ENCODE measurements at places on chromosomes 11 and 22. TPM values are rescaled to one million over a fixed set of nuclear protein-coding genes. Genes with fewer than 3 reads are reported as not detected.

Gene WNT11
- 0.40 TPM for total RNA-seq

Gene TMEM218
- 37.0 TPM for total RNA-seq

Gene TRIM51
- total RNA-seq, result not detected

Gene TMA7B
- not detected for total RNA-seq

Gene SCUBE2
- 0.18 TPM for total RNA-seq

Gene IRAG1
- total RNA-seq, result 0.29 TPM

Gene ART1
- total RNA-seq, result not detected

GRCh38 chr11:103936059-103936458, 100.4 kb upstream of the DDI1 start:
- DNase-seq, result peak; percentile 24

DNA sequence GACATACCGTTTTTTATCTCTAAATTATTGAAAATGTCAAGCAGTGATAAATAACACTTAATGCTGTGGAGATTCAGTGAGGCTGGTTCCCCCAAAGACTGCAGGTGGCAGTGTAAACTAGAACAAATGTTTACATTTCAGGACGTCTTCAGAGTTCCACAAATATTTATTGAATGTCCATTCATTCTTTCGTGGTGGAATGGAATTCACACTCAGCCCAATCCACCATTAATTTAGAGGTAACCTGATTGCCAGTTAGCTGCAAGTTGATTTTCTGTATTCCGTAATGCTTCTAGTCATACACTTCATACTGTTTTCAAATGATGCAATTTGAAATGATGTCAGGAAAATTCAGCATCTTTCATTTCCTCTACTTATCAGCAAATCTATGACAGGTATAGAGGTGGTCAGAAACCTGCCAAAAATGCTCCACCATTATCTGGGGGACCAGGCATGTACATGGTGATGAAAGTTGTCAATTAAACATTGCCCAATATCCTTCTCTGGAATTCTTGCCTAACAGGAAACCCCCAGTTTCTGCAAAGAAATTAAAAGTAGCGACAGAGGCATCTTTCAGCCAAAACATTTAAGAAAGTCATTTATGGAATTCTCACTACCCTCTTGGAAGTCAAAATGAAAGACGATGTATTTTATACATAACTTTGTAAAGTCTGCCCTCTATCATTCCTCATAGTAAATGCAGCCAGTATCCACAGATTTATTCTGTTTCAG, 94.3 kb upstream of the BMAL1 start:
- DNase-seq, result peak; percentile 66

GRCh38 chr22:17266251-17266971, 47.2 kb upstream of the ADA2 start:
- no peak for DNase-seq

GRCh38 chr11:132910011-132910760, 622.1 kb downstream of the OPCML start:
- DNase-seq, result no peak

GRCh38 chr11:114317787-114318137, 21.6 kb downstream of the NNMT start:
- DNase-seq, result peak; percentile 70

GRCh38 chr11:79150966-79151365, 289.9 kb downstream of the TENM4 start:
- DNase-seq, result peak; percentile 45

GRCh38 chr11:122809866-122810265, 28.4 kb upstream of the CRTAM start:
- no peak for DNase-seq

GRCh38 chr11:36142439-36142838, 146.8 kb downstream of the COMMD9 start:
- no peak for DNase-seq

DNA sequence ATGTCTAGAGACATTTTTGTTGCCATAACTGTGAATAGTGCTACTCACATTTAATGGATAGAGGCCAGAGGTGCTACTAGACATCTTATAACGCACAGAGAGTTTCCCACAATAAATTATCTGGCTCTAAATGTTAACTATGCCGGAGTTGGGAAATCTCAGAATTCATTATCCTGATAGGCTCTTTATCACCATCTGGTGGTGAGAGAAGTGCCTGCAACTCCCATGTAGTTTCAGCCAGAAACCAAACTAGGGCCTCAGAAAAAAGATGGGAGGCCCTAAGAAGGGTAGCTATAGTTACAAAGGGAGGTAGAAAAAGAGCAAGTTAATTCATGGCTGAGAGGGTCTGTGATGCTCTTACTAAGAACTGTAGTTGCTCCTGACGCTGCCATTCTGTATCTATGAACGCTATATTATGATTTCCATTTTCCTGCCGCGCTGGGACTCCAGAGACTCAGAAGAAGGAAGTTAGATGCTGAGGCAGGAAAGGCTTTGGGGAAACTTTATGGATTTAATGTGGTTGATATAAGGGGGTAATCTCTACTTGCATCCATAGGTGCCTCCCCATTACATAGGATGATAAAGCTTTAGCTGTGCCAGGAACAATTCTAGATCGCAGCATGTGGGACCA, 22.9 kb upstream of the MRPL17 start:
- DNase-seq, result peak; percentile 64

DNA sequence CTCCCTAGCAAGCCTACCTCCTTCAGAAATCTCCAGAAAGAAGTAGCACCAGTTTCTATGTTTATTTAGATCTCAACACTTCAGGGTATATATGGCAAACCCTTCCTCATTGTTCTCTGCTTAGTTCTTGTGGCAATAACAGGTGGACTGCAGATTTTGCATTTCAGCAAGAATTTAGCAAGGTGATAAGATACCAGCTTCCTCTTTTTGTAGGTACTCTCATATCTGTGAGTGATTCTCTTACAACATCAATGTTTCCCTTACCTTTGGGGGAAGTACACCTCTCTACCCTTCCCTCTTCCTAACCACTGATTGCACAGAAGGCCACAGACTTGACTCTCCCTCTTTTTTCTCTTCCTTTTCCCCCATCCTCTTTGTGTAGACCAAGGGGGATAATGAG, 230.9 kb upstream of the SESN3 start:
- no peak for DNase-seq

DNA sequence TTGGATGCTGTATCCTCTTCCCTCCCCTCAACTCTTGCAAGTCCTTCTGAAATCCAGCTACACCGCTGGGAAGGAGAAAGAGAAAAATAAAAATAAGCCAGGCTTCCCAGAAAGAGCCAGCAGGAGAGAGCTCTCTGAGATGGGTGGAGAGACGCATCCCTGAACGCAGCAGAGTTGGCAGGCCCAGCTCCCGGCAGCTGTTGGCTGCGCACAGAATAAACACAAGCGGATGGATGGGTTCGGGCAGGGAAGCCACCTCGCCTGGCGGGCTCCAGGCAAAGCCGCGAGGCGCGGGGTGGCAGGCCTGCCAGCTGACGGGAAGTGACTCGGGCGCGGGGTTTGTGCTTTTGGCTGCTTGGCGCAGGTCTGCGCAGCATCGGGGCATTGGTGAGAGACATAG, 537.7 kb downstream of the MIAT start:
- no peak for DNase-seq

DNA sequence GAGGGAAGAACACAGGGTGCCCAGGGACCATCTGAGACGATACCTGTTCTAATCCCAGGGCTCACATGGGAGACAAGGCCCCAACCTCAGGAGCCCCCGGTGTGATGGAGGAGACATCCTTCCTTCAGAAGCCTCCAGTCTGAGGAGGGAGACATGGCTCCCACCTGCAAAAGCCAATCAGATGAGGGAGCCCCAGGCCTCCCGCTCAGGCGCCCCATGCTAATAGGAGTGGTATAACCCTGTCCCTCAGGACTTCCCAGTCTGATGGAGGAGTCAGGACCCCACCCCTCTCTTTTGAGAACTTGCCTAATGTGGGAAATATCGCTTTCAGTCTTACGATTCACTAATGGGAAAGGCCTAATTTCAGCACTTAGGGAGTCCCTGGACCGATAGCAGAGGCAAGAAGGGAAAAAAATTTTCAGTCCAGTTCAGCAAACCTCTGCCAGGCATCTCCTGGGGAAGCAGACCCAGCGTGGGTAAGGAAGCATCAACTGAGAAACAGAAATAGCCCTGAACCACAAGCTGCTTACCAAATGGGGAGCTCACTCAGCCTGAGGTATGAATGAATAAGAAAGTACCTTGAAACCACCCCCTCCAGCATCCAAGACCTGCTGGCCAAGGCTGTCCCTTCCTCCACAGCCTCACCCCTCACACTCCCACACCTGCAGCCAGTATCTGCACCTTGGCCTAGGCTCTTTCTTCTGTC, 5.9 kb downstream of the ARRB1 start:
- DNase-seq, result no peak

- DNase-seq, result no peak
These were observed 202.8 kb upstream of the MTNR1B start for GRCh38 chr11:92766698-92767097.

GRCh38 chr11:1293619-1294015, 15.8 kb downstream of the TOLLIP start:
- peak; percentile 27 for DNase-seq

DNA sequence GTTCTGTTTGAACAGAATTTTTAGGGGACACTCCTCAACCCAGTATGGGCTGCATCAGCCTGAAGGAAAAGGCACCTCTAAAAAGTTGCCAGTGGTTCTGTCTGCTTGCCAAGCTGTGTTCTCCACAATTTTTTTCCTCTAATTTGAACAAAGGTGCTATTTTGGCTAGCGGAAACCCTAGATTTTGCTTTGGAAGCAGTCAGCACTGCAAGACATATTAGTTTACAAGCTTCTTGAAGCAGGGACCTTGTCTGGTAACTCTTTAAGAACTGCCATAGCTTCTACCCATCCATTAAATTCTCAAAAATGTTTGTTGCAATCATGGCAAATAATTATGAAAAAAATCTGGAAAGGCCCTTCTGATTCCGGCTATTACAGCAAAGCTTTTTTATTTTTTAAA, 75.6 kb upstream of the HEPHL1 start:
- DNase-seq, result no peak

- DNase-seq, result no peak
These were observed 16.6 kb downstream of the YPEL1 start for GRCh38 chr22:21719024-21719423.

- peak; percentile 68 for DNase-seq
These were observed 77.4 kb downstream of the GGTLC2 start for GRCh38 chr22:22721681-22722354.

DNA sequence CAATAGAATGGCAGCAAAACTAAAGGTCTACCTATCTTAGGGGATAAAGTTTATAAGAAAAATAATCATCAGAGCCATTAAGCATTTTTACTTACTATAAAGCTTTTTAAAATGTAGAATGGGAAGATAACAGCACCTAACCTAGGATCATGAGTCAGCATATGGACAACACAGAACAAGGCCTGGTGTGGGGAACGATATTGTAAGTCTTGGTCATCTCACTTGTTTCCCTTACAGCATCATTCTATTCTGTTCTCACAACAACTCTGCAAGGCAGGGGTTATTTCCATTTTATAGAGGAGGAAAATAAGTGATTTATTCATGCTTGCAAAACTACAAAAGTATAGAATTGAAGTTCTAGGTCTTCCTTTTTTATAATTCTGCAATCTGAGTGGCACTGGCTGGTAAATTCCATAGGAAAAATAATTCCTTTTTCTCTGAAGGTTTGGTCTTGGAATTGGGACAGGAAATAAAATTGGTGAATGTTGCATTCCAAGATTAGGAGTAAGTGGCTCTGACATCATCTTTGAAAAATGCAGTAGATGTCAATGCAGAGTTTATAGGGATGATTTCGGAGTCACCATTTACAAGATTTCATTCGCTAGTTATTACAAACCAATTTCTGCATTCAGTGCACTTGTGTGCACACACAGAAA, 423.0 kb downstream of the DYNC2H1 start:
- DNase-seq, result peak; percentile 95

DNA sequence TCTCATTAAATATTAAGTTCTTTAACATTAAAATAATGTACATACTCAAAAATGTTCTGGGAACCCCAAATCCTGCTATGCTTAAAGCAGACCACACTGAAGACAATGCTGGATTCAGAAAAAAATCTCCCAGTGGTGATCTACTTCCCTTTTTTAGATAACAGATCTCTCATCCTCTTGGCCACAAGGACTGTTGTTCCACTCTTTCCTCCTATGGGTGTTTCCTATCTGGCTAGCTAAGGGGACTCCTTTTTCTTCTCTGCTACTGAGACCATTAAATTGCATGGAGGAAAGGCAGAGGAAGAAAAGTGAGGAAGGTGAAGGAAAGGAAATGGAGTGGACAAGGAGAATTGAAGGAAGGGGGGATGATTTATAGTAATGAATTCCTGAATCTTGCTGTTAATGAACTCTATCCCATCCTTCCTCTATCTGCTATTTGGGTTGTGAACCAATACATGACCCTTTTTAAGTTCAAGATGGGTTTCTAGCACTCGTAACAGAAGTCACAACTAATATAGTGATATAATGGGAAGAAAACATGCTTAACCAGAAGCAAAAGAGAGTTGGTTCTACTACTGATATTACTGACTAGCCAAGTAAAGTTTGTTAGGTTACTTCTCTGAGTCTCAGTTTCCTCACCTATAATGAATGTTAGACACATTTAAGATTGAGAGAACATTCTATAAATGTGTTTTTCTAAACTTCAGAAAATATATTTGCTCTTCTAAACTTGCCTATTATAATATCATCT, 53.2 kb downstream of the PIK3C2A start:
- no peak for DNase-seq

DNA sequence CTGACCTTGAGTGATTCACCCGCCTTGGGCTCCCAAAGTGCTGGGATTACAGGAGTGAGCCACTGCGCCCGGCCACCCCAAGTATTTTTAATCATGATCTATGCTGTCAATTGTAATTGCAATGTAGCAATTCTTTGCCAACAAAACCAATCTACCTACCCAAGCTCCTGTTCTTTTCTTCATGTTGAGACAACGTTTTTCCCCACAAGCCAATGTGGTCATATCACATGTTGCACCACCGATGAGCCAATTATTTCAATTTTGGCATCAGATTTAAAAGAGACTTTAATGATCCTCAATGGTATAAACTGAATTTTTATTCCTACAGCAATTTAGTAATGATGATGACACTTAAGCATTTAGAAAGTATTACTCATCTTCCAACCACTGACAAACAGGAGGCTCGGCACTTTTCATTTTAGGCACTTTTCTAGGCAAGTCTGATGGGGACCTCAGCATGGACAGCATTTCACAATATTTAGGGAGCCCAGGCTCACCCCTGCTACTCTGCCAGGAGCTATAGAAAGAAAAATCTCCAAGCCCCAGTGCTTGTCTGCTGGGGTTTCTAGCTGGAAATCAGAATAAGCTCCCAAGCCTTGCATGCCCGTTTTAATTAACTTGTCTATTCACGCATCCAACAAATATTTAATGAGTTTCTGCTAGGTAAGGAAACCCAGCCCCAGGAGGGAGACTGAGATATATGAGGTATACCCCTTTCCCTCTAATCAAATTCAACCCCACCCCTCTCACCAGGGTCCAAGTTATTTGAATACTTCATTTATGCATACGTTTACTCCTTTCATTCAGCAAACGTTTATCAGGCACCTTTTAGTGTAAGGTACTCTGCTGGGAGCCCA, 291.4 kb downstream of the ST3GAL4 start:
- DNase-seq, result no peak

GRCh38 chr11:1028291-1028540, 8.3 kb downstream of the MUC6 start:
- no peak for DNase-seq

Data from PC-3 (cell line).